Pulmonary artery endothelial cell (primary cell): ENCODE measurements at places on chromosomes 3 and 15. TPM values are rescaled to one million over a fixed set of nuclear protein-coding genes. Genes with fewer than 3 reads are reported as not detected.

Gene PTH1R
- total RNA-seq: 0.35 and 0.40 TPM in 2 replicates

Gene FSD2
- total RNA-seq: not detected in 2 replicates

Gene GRK7
- total RNA-seq: not detected in 2 replicates

Gene ALDH1A2
- total RNA-seq: 4.0 and 91.0 TPM in 2 replicates

Gene FAM107A
- 3.8 and 9.6 TPM in 2 replicates for total RNA-seq

Gene PSTPIP1
- total RNA-seq: 1.0 and 3.2 TPM in 2 replicates

Gene DNAJA4
- 4.7 and 16.4 TPM in 2 replicates for total RNA-seq

Gene RHCG
- total RNA-seq: not detected in 2 replicates

Gene CNTN3
- 1.8 and 3.7 TPM in 2 replicates for total RNA-seq

Gene NUSAP1
- 92.3 and 125 TPM in 2 replicates for total RNA-seq

Gene CHRD
- 0.11 and 0.20 TPM in 2 replicates for total RNA-seq

Gene ADAMTSL3
- not detected in 2 replicates for total RNA-seq

Gene MYH15
- total RNA-seq: 0.21 and 0.26 TPM in 2 replicates

Gene PTPN9
- total RNA-seq: 21.3 and 24.8 TPM in 2 replicates

Gene MGLL
- 82.6 and 92.3 TPM in 2 replicates for total RNA-seq
